Activated T-helper 1 cell treated with anti-CD3 and anti-CD28 coated beads, Interleukin-12 subunit alpha, Interleukin-12 subunit beta, Interleukin-2, Interleukin-4 antibody, amounts not matched to agents 30 ng/mL and 10 ng/mL and 1 ng/mL, durations not matched to agents 14 hours and 24 hours and 36 hours (primary cell): ENCODE measurements at places on chromosomes 7 and 10. TPM values are rescaled to one million over a fixed set of nuclear protein-coding genes. Genes with fewer than 3 reads are reported as not detected.
A peak's percentile ranks its signal among the peaks of the same experiment; 100 is the strongest.

BCCIP gene
- 127 and 128 TPM in 2 replicates for total RNA-seq

EXOC4 gene
- total RNA-seq = 51.6 and 58.6 TPM in 2 replicates

WDFY4 gene
- total RNA-seq = 0.08 TPM in 1 of 2 replicates, not detected in the other

- DNase-seq = no peak
- H3K36me3 ChIP-seq = no peaks in the 10 kb centered on the region
- no peak overlapping the region for H3K4me3 ChIP-seq
- peaks cover 10% of the 10 kb centered on the region for H3K27me3 ChIP-seq
Observed at GRCh38 chr10:103295374-103296015, 18.6 kb downstream of the INA start.

- peaks cover 74% of the 10 kb centered on the region for H3K27me3 ChIP-seq
- DNase-seq = no peak
- peaks cover 21% of the 10 kb centered on the region for H3K4me1 ChIP-seq
- peak overlapping the region; percentile 80 for H3K27ac ChIP-seq
- no peak overlapping the region for H3K4me3 ChIP-seq
Observed at GRCh38 chr10:101224910-101225823, 4.1 kb downstream of the LBX1 start.

DNA sequence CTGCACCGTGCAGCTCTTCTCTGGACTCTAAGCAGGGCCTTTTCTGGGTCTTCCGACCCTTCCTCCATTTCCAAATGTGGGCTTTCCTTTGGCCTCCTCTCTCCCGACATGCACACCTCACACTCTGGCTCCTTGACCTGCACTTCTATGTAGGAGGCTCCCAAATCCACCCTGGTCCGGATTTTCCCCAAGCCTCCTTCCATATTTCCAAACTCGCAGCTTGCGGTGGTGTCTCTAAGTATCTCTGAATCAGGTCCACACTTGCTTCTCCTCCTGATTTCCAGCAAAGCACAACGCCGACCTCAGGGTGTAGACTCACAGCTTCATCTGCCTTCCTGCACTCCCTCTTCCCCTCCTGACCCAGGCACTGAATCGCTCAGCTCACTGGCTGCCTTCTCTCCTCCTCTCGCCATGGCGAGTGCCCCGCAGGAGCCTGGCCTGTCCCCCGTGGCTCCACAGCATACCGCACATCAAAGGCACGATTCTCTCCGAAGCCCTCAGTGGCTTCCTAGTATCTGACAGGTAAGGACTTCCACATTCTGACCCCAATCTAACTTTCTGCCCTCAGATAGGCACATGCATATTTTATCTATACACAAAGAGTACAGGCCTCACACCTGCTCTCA is 27.8 kb downstream of the DIP2C start:
- no peak overlapping the region for H3K4me3 ChIP-seq
- H3K27me3 ChIP-seq = peaks cover 2% of the 10 kb centered on the region
- no peaks in the 10 kb centered on the region for H3K4me1 ChIP-seq
- H3K27ac ChIP-seq = no peak overlapping the region
- no peak for DNase-seq

DNA sequence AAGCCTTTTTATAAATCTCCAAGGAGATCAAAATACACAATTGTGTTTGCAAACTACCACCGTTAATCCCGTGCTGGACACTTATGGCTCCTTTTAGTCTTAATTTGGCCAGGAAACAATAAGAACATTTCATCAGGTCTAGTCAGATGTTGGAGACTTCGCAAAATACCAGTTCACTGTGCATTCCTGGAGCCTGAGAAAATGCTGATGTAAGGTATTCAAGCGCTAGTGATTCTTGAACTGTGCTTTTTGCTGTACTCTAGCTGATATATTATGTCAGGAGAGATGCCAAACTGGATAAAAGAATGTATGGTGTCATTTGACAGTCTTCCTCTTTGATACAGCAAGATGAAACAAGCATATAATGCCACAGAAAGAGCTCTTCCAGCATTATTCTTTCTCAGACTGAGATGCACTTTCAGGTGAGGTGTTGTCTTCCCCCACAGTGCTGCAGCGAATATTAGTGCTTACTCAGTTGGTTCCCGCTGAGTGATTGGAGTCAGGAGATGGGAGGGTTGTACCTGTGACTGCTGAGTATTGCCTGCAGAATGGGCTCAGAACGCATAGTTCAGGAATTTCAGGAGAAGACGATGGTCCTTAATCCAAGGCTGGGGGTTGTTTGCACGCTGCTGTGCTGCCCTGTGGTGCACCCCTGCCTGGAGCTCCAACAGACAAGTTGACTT is 59.2 kb downstream of the OGDH start:
- peaks cover 14% of the 10 kb centered on the region for H3K4me1 ChIP-seq
- peaks cover 55% of the 10 kb centered on the region for H3K36me3 ChIP-seq
- no peak for DNase-seq
- no peak overlapping the region for H3K4me3 ChIP-seq
- H3K27me3 ChIP-seq = no peaks in the 10 kb centered on the region
- H3K27ac ChIP-seq = no peak overlapping the region

DNA sequence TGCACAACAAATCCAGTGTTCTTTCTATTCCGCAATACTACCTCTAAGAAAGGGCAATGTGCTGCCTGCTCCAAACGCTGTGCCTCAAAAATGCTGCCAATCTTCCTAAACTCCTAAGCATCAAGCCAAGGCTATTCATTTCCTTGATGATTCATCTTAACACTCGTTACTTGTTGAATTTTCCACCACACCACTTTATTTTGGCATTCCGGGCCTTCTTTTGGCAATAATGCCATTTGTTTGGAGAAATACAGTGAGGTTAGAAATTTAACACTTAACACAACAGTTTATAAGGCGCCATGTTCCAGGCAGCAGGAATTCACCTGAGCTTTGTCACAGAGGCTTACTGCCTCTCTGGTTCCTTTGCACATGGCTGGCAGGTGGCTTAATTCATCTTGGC is 82.6 kb upstream of the ABCB5 start:
- H3K4me1 ChIP-seq = no peaks in the 10 kb centered on the region
- H3K36me3 ChIP-seq = no peaks in the 10 kb centered on the region
- H3K27ac ChIP-seq = no peak overlapping the region
- H3K4me3 ChIP-seq = no peak overlapping the region
- no peaks in the 10 kb centered on the region for H3K27me3 ChIP-seq

DNA sequence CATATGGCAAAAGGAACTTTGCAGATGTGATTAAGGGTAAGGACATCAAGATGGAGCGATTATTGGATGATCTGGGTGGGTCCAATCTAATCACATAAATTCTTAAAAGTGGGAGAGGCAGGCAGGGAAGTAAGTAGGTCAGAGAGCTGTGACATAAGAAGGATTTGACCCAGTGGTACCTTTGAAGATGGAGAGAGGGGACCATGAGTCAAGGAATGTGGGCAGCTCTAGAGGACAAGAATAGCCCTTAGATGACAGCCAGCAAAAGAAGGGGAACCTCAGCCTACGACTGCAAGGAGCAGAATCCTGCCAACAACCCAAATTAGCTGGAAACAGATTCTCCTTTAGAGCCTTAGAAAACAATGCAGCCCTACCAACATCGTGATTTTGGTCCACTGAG is 34.5 kb downstream of the LAMB1 start:
- no peak overlapping the region for H3K27ac ChIP-seq
- DNase-seq = no peak
- no peak overlapping the region for H3K4me3 ChIP-seq
- H3K36me3 ChIP-seq = no peaks in the 10 kb centered on the region
- peaks cover 11% of the 10 kb centered on the region for H3K27me3 ChIP-seq

DNA sequence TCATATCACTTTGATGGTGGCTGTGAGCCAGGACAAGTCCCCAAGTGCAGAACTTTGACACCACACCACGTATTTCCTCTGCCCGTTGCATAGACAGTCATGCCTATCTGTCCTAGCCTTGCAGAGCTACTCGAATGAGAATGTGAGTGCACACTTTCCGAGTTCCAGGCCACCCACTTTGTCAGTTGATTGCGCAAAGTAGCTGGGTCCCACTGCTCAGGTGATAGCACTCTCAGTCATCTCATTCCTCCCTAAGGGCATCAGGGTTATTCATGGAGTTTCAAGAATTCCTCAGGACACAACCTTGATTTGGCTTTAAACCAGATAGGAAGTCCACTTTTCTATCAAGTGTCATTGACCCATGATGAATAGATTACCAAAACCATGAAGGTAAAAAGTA is 19.3 kb downstream of the LSM5 start:
- H3K27ac ChIP-seq = no peak overlapping the region
- no peaks in the 10 kb centered on the region for H3K4me1 ChIP-seq
- no peak for DNase-seq
- no peaks in the 10 kb centered on the region for H3K36me3 ChIP-seq

- H3K4me1 ChIP-seq = no peaks in the 10 kb centered on the region
- no peaks in the 10 kb centered on the region for H3K36me3 ChIP-seq
- DNase-seq = no peak
- no peaks in the 10 kb centered on the region for H3K27me3 ChIP-seq
- no peak overlapping the region for H3K4me3 ChIP-seq
Observed at GRCh38 chr10:58918887-58919286, 257.6 kb upstream of the PHYHIPL start.
